ENCODE measurements at places on chromosomes 1 and 21.

DNA sequence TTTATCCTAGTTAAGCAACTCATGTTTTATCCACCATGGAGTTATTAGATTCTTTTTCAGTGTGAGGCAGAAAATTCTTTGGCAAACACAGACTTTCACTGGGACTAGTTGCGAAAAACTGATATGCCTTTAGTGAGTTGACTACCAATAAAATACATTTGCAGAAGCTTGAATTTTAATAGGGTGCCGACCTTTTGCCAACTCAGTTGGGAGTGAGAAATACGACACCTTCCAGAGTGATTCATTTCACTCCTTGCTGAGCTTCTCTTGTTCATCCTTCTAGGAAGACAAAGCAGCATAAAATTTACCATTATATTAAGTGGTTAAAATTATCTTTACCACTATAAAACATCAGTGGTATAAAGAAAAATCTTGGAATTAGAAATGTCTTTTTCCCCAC lies 1.2 kb upstream of the KRTAP23-1 start:
- no peak for DNase-seq

DNA sequence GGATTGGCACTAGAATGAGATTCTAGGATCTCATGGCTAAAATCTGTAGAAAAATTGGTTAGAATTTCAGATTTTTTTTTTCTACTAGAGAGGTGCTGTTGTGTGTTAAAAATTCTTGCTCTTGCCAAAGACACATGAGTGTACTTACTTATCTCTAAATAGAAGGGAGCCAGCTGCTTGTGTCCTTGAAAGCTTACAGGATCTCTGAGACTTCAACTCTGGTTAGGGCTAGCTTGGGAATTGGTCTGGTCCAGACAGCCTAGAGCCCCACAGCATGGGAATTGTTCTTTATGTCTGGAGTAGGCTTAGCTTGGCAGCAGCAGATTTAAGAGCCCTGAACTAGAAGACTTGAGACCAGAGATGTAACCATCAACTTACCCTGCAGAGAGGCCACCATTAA lies 37.3 kb downstream of the MACO1 start:
- no peak for DNase-seq

- no peak for DNase-seq
Measured at GRCh38 chr1:167551362-167551761, 2.2 kb downstream of the CREG1 start.

DNA sequence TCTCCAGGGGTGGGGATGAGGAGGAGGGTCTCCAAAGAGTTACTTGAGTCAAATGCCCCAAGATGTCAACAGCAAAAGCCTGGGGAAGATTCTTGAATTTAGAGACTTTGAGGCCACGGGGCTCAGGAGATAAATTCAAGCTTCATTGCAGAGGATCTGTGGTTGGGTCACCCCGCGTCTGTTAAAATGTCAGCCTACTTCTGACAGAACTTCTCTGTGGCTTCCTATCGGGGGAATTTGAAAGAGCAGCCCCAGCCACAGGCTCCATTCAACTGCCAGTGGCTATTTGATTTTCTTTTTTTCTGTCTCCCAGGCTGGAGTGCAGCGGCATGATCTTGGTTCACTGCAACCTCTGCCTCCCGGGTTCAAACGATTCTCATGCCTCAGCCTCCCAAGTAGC lies 62.5 kb upstream of the EFHD2 start:
- no peak for DNase-seq

- no peak for DNase-seq
Measured at GRCh38 chr21:28963831-28964230, 28.8 kb downstream of the LTN1 start.

Measured in frontal cortex (tissue), 4 donors.